Stimulated activated CD4-positive, alpha-beta T cell treated with anti-CD3 and anti-CD28 coated beads, Interleukin-1b, Interleukin-23, amount 100 ng/mL, for 4 hours (primary cell): ENCODE measurements at places on chromosomes 7 and 10.

- DNase-seq: no peak
Observed at GRCh38 chr7:95002775-95003174, 95.4 kb downstream of the PPP1R9A start.

GRCh38 chr10:75181073-75181472 lies 29.5 kb upstream of the VDAC2 start:
- no peak for DNase-seq

DNA sequence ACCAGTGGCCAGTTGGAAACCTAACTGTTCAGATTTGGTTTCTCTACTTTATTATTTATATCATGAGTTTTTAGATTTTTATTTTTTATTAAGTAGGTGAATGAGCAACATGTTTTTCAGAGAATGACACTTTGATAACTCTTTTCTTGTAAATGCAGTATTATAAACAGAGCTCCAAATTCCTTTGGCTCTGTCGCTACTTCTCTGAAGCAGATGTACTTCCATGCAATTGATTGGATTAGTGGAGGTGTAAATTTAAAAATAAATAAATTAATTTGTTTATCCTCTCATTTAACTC lies 34.3 kb upstream of the ICA1 start:
- DNase-seq: no peak

GRCh38 chr7:27784399-27785053 lies 44.6 kb downstream of the TAX1BP1 start:
- DNase-seq: no peak

DNA sequence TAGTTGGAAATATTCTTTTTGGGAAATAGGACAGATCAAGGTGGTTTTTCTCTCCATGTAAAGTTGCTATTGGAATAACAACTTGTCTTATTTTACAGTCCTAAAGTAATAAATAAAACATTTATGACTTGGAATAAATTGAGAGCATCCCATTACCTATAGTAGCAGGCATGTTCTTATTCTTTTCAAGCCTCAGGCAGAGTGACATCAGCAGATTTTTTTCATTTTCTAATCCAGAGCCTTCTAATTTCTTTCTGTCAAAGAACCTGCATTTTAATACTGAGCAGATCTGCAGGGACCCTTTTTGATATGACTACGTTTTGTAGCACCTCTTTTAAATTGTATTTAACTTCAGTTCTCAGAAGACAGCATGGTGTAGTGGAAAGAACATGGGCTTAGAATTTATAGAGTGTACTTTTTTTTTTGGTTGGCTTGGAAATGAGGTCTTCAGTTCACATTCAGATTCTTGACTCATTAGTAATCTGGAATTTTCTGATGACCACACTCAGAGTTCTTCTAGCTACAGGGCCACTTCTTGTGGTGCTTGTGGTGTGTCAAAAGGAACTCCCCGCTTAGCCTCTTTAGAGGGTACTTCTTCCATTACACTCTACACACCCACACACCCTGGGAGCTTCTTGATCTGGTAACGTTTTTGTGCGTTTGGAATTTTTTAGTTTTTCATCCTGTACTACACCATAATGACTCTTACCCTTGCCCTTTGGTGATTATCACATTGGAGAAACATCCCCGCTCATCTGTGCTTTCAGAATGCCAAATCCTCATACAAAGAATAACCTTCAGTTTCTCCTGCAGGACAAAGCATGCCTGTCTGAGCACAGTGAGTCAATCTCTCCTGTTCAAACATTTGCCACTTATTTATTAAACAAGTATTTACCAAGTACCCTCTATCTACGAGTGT lies 34.6 kb downstream of the AGK start:
- no peak for DNase-seq

DNA sequence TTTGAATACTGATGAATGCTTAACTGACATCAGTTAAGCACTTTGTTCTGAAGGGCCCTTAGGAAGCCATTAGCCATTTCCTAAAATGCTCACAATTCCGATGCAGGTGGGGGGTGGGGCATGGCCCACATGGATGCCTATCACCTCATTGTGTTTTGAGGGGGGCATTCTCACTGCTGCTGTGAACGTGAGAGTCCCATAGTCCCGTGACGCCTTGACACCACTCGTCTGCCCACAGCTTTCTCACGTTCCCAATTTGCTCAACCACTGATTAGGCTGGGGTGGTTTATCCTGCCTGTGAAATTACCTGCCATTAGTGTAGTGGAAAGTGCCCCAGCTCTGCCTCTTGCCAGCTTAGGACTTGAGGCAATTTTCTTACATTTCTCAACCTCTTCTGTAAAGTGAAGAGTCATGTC lies 31.9 kb downstream of the DUSP5 start:
- no peak for DNase-seq

- DNase-seq: no peak
Observed at GRCh38 chr10:26214004-26214403, 2.6 kb upstream of the GAD2 start.

DNA sequence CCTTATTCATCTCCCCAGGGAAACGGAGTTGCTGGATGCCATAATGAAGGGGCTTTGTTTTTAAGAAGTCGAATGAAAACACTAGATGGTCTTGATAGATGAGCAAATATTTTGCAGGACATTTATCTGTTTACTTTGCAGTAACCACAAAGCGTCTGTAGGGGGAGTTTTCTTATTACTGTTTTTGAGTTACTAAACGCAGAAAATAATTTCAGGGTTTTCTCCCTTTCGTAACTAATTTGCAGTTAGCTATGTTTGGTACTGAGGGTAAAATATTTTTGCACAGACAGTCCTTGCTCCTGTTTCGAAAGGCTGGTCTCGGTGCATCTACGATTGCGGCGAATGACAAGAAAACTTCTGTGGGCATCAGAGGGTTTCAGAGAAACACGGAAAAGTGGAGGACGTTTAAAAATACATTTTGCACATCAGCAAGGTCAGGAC lies 505.6 kb upstream of the MKI67 start:
- no peak for DNase-seq

DNA sequence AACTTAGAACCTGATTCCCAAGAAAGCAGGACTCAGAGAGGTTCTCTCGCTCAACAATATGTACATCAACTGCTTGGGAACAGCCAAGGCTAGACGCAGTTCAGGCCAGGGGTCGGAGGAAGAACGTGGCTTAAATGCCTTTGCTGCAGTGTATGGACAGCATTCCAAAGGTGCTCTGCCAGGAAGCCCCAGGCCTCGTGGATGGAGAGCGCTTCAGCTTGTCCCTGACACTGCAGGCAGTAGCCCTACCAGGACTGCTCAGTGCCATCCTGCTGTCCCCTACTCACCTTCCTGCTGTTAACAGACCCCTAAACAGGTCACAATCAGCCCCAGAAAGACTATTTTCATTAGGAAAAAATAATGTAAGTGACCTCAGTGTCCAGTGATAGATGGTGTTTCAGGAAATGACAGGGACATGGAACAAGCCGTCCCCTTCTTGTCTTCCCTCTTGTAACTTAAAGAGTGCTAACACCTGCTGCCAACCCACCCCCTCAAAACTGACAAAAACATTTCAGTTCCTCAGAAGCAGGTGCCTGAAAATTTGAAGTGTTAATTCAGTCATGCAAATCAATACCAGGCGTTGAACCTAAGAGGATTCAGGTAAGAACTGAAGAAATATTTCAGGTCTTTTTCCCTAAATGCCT lies 16.5 kb downstream of the CREB3L2 start:
- no peak for DNase-seq

- no peak for DNase-seq
Observed at GRCh38 chr10:106757521-106757920, 407.0 kb downstream of the SORCS1 start.

DNA sequence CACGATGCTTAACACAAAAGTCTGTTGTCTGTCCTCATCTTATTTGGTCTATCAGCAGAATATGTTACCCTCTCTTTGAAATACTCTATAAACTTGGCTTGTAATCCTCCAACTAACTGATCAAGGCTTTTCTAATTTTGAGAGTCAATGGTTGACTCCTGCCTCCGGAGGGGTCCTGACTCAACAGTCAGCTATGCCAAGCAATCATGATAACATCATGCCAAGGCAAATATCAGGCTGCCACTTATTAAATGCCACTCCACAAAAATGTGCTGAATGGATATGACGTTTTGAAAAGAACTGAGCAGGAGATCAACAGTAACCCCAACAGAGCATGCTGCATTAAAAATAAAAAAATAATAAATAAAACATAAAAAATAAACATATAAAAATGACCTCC lies 116.1 kb downstream of the PARD3 start:
- no peak for DNase-seq

DNA sequence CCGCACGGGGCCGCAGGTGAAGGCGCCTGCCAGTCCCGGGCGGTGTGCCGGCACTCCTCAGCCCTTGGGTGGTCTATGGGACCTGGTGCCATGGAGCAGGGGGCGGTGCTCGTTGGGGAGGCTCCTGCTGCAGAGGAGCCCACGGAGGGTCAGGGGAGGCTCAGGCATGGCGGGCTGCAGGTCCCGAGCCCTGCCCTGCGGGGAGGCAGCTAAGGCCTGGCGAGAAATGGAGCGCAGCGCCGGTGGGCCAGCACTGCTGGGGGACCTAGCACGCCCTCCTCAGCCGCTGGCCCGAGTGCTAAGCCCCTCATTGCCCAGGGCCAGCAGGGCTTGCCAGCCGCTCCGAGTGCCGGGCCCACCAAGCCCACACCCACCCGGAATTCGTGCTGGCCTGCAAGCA lies 18.9 kb downstream of the AKR1E2 start:
- no peak for DNase-seq

DNA sequence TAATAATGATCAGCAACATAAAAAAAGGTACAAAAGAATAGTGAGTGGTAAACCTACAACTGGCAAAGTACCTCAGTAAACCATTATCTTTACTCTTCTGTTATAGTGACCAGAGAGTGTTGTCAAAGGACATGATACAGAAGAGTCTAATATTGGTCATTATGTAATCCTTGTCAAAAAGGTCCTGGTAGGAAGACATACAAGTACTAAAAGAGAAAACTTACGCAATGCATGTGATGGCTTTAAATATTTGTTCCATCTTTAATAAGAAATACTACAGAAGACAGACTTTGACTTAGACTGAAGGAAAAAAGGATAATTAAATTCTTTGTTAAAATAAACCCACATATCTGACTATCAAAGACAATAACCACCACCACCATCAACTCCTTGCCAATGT lies 6.5 kb downstream of the DOCK4 start:
- DNase-seq: no peak

GRCh38 chr10:93993782-93994437 lies at the start of gene PLCE1:
PLCE1 (plus strand) TSS chr10:93993931; CDS start chr10:94031047, 37,116 bp downstream.
- DNase-seq: no peak

- DNase-seq: no peak
Observed at GRCh38 chr7:294440-295154, 4.6 kb downstream of the FOXL3 start.

GRCh38 chr7:93194386-93194785 lies 31.9 kb downstream of the HEPACAM2 start:
- DNase-seq: no peak

DNA sequence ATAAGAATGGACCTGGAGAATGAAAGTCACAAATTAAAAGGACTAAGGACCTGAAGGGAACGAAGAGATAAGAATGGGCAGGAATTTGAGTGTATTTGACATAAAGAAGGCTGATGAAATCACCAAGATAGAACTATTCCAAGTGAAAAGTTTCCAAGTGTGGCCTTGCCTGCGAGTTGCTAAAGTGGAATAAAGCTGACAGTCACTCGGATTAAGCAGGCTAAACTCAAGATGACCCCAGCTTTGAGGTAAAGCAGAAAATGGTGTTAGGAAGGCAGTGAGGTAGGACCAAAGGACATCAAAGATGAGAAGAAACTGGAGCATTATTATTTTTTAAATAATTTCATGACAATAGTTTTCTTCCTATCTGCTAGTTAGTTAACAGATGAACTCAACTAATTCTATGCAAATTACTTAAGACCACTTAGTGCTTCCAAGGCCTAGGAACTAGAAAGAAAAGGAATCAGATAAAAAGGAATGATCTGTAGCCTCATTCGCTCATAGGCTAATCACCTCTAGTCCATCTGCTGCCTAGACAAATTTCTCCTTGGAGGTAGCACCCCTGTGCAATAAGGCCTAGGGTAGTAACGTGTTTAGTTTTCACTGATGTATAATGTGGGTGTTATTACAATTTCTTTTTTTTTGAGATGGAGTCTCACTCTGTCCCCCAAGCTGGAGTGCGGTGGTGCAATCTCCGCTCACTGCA lies 34.5 kb downstream of the EZH2 start:
- no peak for DNase-seq

- DNase-seq: no peak
Observed at GRCh38 chr7:102872460-102872859, 40.3 kb upstream of the LRRC17 start.

DNA sequence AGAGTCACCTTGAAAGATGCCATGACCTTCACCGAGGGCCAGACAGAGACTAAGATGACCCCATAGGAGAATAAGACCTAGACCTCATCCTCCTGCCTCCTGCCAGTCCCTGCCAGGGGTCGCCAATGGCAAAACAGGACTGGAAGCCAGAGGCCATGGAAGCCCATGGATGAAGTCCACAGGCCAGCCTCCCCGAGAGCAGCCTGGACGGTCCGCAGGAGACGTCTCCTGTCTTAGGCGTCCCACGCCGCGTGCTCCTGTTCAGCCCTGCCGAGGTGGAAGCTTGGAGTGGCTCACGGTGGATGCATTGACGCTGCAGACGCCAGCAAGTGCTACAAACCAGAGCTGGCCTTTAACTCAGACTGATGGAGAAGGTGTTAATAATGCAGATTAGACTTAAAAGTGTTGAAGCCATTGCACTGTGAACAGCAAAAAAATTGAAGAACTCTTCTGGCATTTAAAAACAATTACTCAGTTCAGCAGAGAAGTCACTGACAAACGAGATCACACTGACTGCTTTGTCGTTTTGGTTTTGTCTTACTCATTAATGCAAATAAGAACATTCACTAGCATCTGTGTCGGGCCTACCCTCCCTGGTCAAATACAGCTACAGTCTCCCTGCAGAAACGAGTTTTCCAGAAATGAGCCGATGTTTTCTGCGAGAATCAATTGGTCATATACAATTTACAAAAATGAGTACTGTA lies 38.1 kb upstream of the FAM20C start:
- DNase-seq: no peak

DNA sequence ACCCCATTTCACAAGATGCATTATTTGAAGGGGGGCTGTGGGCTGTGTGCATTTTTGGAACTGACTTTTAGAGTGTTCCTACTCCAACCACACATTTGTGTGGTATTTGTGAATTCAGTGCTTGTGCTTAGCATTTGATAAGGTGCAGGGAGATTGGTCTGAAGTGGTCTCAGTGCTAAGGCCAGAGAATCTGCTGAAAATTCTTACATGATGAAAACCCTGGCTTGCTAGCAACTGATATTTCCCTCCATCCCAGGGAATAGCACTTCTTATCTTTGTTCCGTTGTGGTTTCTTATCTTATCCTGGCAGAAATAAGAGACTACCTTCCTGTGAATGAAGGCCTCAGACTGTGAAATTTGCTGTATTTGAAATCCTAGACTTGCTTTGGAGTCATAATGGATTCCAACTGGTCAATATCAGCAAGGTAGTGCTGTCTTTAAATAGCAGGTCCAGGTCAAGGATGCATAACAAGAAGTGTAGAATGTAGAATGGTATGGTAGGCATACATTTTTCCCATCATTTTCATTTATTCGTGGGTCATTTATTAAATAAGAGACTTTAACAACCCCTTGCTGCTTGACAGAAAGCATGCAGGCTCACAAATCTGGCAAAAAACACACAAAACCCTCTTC lies 986.9 kb downstream of the REEP3 start:
- DNase-seq: no peak

- DNase-seq: no peak
Observed at GRCh38 chr7:3464900-3465622, 164.0 kb downstream of the SDK1 start.
